ENCODE measurements at places on chromosomes 13 and 19.

- DNase-seq: peak; percentile 50
These were observed 282.7 kb upstream of the KLHL1 start for GRCh38 chr13:70390968-70391367.

DNA sequence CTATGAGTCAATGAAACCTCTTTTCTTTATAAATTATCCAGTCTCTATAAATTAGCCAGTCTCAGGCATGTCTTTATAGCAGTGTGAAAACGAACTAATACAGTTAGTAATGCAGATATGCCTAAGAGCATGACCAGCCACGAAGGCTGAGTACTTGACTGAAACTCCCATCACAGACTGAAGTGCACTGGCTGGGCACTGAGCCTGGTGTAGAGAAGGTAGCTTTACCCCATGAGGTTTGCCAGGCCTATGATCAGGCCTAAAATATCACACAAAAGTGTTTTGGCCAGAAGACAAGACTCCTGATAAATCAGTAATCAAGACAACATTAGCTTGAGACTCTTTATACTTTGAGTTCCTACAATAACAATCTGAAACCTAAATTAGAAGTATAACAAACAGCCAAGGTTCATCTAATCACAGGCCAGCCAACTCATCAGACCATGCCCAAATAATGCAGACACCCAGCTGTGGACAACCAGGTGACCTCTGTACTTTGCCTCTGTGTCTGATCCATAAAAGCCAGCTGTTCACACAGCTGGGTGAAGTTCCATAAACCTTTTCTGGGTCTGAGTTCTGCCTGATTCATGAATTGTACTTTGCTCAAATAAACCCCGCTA lies 771.8 kb upstream of the SLITRK1 start:
- DNase-seq: no peak

GRCh38 chr19:17734146-17734545 lies 14.9 kb downstream of the MAP1S start:
- no peak for DNase-seq

DNA sequence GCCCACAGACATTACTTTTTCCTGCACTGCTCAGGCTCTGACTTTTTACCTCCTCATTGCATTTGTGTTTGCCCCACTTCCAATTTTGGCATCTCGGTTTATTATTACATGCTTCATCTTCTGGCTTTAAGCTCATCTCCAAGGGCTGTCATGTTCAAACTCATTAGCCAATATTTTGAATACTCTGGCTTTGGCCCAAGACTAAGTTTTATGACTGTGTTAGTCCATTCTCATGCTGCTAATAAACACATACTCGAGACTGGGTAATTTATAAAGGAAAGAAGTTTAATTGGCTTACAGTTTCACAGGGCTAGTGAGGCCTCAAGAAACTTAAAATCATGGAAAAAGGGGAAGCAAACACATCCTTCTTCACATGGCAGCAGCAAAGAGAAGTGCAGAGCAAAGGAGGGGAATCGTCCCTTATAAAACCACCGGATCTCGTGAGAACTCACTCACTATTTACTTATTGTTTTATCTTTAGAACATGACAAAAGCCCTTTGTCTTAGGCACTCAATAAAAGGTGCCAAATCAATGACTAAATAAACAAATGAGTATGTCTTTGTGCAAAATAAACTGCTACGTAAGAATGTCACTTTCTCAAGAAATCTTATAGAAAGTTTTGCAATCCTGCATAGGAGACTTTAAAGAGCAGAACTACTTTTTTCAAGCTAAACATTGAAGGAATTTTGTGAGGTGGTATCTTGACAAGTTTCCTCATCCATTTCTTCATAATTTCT lies 233.4 kb upstream of the SPRY2 start:
- DNase-seq: peak; percentile 41

DNA sequence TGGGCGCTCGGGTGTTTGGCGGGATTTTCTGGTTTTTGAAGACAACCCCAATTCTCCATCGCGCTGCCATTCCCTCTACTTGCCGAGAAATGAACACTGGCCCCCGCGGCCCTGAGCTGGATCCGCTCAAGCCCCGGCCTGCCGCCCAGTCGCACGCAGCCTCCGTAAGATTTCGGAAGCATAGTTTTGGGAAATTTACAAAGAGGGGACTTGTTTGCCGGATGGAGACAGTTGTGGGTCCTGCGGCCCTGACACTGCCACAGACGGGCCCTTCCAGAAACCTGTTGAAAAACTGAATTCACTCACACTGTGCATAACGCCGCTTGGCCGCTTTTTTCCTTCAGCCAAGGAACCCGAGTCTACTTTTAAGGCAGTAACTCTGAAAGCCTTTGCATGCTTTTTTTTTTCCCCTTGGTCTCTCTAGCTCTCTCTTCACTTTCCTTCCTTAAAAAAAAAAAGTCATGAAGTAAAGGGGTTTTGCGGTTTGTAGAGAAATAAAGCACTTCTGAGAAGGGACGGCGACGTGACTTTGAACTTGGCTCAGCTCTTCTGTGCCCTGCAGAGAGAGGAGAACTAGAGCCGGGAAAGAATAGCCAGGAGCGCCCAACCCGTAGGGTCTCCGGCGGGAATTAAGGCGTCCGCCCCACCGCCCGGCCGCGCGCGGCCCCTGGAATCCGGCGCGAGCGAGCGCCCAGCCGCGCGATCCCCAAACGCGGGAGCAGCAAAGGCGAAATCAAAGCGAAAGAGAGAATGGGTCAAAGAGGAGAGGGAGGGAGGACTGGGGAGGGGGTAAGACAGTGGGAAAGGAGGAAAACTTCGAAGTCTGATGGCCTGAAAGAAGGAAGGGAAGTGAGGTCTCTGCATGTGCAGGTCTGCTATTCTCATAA lies 3.4 kb upstream of the ZIC2 start:
- DNase-seq: no peak

GRCh38 chr19:18790566-18791314 lies at the start of gene COMP:
TSS of gene COMP (minus strand) at chr19:18791305. CDS start at chr19:18791269, 36 bp downstream.
- no peak for DNase-seq

DNA sequence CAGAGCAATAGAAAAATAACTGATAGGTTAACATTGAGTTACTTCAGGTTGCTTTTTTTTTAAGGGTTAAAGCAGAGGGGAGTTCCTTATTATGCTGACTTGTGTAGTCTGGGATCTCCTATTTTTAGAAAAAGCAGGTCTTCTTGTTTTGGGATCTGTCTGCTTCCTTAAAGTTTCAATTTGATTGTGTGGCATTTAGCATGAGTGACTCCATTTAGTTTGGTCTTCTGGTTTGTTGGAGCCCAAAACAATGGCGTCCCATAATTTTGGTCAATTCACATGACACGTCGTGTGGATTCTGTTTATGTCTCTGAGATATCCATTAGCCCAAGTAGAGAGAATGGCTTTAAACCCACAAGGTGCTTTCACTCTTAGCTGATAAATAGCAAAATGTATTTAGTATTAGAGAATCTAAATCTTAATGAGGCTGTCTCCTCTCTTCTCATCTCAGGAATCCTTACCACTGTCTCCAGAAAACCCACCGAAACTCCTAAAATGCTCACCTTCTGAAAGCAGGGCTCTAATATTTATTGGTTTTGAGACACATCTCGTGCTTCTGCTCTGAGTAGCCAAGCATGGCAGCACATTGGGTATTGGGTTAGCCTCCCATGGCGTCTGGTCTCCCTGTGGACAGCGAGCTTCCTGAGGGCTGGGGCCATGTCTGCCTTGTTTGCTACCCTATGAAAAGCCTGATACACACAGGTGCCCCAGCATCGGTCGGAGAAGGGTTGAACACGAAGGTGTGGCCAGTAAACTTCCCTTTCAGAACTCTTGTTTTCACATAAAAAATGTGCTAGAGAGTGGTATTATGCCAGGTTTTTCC lies 67.2 kb upstream of the GPR183 start:
- no peak for DNase-seq

- DNase-seq: no peak
These were observed 2.2 kb upstream of the AP2S1 start for GRCh38 chr19:46852830-46853229.

DNA sequence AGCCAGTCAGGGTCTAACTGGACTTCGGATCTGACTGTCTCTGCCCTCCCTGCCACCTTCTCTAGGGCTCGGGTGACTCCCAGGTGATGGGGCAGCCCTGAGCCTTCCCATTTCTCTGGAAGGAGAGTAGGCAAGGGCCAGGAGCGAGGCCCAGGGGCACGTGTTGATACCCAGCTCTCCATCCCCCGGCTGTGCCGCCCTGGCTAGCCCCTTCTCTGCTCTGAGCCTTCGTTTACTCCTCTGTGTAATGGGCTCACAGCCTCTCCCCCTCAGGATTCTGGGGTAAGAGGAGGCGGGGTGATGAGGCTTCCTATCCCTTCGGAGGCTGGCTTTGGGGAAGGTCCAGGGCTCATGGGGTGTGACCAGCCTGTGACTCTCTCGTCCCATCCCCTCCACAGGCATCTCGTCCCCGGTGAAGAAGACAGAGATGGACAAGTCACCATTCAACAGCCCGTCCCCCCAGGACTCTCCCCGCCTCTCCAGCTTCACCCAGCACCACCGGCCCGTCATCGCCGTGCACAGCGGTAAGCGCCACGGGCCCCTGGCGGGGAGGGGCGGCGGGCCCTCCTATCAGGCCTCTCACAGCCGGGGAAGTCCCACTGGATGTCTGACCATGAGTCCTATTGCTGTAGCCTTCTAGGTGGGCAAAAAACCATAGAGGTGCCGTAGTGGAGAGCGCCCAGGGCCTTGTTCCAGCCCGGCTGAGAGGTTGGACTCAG lies 31.6 kb downstream of the SMIM24 start:
- DNase-seq: no peak

DNA sequence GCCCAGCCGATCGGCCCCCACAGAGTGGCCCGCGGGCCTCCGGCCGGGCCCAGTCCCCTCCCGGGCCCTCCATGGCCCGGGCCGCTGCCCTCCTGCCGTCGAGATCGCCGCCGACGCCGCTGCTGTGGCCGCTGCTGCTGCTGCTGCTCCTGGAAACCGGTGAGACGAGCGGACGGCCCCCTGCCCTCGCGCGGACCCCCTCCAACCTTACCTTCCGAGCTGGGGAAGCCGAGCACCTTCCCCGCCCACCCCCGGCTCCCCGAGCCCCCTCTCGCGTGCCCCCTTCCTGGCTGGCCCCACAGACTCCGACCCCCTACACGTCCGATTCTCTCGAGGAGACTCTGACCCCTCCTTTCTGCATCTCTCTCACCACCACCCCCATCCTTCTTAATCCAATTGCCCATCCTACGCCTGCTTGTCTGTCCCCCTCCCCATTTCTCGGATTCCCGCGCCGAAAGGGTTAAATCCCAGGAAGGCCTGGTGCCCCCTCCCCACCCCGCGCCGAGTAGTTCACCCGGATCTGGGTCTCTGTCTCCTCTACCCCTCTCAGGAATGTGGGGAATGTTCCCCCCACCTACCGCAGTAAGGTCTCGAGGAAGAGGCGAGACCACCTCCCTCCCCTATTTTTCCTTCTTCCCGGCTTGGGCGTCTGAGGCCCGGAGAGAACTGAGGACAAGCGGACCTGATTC lies 502 bp downstream of the NECTIN2 start:
- peak; percentile 71 for DNase-seq

- DNase-seq: peak; percentile 26
These were observed 8.1 kb upstream of the ANGPTL4 start for GRCh38 chr19:8355631-8356402.

- no peak for DNase-seq
These were observed 7.1 kb upstream of the POU4F1 start for GRCh38 chr13:78610381-78610883.

DNA sequence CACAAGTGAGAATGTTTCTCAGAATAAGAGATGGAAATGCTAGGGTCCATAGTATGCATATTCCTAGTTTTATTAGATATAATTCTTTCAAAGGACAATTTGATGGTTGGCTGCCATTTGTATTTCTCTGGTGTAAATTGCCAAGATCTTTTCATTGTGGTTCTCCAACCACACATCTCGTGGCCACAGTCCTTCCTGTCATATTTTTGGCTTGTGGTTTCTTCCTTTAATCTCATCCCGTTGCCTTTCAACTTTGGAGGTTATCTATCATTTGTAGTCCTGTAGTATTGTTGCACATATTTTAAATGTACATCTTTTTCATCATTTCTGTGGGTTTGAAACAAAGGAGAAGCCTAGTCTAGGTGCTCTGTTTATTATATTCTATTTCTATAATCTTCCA lies 61.2 kb downstream of the WASF3 start:
- no peak for DNase-seq

DNA sequence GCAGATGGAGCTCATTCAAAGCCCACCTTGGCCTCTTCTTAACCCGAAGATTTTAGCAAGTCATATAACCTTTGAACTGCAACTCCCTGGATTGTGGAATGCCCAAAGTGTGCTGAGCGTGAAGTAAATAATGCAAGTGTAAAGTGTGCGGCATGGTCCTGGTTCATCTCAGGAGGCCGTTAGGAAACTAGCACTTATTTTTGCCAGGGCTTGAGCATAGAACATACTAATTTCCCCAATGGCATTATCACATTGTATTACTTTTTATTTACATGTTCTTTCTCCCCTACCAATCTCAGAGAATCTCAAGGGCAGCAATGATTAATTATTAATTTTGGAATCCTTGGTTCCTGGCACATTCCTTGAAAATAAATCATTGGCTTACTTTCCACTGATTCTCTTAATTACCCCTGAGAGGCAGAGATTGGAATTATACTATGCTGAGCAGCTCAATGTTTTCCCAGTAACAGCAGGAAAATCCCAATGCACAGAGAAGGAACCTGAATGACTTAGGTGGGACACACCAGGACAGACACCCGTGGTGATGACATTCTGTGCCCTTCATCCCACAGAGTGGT lies 128.8 kb upstream of the GJB6 start:
- no peak for DNase-seq

GRCh38 chr13:110306960-110307766 lies at the start of the genes COL4A1 and COL4A2:
TSS of gene COL4A1 (minus strand) at chr13:110307157. CDS start at chr13:110307027, 130 bp downstream.
TSS of gene COL4A2 (plus strand) at chr13:110307284. CDS start at chr13:110307904, 620 bp downstream.
- DNase-seq: no peak

DNA sequence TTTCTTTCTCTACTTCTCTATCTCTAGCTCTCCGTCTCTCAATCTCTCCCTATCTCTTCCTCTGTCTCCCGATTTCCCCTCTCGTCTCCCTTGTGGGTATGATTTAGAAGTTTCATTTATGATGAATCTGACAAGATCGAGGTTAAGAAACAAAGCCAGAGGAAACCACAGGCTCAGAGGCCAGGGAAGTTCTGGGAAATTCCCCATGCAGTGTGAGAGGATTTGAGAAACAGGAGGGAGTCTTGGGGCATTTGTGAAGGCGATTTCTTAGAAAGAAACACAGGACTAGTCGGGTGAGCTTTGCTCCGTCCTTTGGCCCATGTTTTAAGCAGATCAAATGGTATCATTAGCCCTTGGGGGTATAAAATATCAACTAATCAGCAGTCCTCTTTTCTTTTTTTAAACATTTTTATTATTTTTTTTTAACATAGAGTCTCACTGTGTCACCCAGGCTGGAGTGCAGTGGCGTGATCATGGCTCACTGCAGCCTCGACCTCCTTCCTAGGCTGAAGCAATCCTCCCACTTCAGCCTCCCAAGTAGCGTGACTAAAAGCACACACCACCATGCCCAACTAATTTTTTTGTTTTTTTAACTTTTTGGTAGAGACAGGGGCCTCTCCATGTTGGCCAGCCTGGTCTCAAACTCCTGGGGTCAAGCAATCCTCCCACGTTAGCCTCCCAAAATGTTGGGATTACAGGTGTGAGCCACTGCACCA lies 25.8 kb downstream of the TNFSF9 start:
- DNase-seq: no peak

DNA sequence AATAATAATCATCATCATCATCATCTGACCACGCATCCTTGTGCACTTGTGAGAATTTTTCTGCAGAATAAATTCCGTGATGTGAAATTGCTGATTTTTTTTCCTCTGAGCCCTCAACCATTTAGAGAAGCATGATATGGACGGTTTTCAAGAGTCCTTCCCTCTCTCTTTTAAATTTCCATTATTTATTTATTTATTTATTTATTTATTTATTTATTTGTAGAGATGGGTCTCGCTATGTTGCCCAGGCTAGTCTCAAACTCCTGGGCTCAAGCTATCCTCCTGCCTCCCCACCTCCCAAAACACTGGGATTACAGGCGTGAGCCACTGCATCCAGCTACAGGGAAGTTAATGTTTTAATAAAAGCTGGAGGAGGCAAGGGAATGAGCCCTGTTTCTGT lies 39.6 kb downstream of the CACNA1A start:
- DNase-seq: no peak

Data from HT-29 (cell line).